Stimulated activated CD4-positive, alpha-beta T cell treated with anti-CD3 and anti-CD28 coated beads, Interleukin-4, amount 100 ng/mL, for 4 hours (primary cell): ENCODE measurements at places on chromosomes 16 and 17.
A peak's percentile ranks its signal among the peaks of the same experiment; 100 is the strongest.

- DNase-seq: no peak
Observed at GRCh38 chr17:77394540-77395295, 253.9 kb downstream of the SEC14L1 start.

DNA sequence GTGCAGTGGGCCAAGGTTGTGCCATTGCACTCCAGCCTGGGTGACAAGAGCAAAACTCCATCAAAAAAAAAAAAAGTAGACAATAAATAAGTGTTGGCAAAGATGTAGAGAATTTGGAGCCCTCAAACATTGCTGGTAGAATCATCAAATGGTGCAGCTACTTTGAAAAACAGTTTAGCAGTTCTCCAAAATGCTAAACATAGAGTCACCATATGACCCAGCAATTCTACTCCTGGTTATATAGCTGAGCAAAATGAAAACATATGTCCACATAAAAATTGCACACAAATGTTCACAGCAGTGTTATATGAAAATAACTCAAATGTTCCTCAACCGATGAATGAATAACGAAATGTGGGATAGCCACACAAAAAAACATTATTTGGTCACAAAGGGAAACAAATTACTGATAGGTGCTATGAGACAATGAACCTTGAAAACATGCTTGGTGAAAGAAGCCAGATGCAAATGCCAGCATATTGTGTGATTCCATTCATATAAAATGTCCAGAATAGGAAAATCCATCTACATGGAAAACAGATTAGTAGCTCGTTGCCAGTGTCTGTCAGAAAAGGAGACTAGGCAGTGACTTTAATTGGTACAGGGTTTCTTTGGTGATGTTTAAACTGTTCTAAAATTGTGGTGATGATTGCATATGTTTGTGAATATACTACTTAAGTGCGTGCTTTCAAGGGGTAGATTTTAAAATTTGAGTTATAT lies 12.7 kb upstream of the RABEP1 start:
- DNase-seq: no peak

DNA sequence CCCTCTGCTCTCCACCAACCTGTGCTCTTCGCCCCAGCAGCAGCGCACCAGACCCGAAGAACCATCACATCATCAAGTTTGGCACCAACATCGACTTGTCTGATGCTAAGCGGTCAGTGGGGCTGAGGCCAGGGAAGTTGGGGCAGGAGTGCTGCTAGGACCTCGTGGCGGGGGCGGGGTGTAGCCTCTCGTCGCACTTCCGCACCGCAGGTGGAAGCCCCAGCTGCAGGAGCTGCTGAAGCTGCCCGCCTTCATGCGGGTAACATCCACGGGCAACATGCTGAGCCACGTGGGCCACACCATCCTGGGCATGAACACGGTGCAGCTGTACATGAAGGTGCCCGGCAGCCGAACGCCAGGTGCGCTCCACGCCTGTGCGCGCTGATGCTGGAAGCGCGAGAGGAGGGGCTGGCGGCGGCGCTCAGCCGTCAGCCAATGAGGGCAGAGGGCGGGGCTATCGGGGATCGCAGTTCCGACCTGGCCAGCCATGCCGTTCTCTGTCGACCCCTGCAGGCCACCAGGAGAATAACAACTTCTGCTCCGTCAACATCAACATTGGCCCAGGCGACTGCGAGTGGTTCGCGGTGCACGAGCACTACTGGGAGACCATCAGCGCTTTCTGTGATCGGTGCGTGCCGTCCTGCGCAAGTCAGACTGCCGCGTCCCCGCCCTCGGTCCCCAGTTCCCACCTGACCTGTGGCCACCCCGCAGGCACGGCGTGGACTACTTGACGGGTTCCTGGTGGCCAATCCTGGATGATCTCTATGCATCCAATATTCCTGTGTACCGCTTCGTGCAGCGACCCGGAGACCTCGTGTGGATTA lies 3.2 kb upstream of the TMEM88 start:
- peak; percentile 89 for DNase-seq

- DNase-seq: no peak
Observed at GRCh38 chr16:75244844-75245758, 6.3 kb downstream of the BCAR1 start.

- DNase-seq: no peak
Observed at GRCh38 chr17:64638552-64639203, 23.4 kb downstream of the SMURF2 start.

- DNase-seq: no peak
Observed at GRCh38 chr16:10333321-10334032, 52.4 kb upstream of the ATF7IP2 start.

DNA sequence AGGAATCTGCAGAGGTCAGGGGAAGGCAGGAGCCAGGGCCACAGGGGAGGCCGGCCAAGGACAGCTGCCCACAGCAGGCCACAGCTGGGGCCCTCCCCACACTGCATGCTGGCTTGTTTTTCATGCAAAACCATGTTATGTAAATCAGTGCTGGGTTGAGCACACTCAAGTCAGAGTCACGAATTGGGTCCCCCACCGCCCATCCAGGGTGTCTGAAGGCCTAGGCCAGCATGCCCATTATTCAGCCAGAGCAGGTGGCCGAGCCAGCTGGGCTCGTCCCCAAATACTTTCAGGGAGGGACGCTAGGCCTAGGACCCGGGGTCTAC lies 51.2 kb upstream of the TOB1 start:
- DNase-seq: no peak

GRCh38 chr16:66569827-66570405 lies 3.7 kb downstream of the CMTM1 start:
- DNase-seq: no peak

DNA sequence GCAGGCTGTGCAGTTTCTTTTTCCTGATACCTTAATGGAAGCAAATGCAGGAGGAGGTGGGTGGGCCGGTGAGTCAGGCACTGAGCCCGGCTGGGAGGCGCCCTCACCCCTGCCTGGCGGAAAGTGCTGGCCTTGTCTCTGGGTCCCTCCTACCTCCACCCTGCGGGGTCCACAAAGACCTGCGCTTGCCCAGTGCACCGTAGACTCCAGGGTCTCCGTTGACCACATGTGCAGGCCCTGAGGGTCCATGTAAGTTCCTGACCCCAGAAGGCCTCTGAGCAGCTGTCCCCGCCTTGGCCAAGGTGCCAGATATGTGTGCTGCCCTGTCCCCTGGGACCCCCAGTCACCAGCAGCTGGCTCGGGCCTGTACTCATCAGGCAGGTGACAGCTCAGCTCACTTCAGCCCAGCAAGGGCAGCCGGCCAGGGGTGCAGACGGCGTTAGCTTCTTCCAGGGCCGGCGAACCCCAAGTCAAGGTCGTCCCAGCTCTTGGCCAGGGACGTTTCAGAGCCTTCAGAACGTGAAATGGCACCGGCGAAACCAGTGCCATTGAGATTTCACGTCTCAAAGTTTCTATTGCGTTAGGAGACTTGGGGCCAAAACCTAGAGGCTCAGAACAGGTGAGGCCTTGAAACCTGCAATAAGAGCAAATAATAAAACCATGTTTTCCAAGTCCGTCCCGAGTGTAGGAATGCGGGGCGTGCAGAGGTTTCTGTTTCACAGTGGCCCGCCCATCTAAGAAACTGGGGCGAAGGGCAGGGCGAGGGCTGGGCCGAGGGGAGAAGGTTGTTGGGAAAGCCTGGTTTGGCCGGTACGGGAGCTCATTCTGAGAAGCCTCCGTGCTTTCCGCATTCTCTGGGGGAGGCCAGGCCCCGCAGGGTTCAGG lies 12.1 kb downstream of the METRNL start:
- no peak for DNase-seq
